ENCODE measurements at places on chromosomes 5 and 9.

GRCh38 chr5:113085880-113086409 is 109.3 kb downstream of the DCP2 start:
- no peak for DNase-seq

- no peak for DNase-seq
These were observed 16.7 kb upstream of the TAF11L2 start for GRCh38 chr5:17481378-17481777.

GRCh38 chr5:112885001-112885400 is 23.9 kb downstream of the SRP19 start:
- no peak for DNase-seq

GRCh38 chr9:111659691-111660090 is 1.7 kb upstream of the GNG10 start:
- no peak for DNase-seq

DNA sequence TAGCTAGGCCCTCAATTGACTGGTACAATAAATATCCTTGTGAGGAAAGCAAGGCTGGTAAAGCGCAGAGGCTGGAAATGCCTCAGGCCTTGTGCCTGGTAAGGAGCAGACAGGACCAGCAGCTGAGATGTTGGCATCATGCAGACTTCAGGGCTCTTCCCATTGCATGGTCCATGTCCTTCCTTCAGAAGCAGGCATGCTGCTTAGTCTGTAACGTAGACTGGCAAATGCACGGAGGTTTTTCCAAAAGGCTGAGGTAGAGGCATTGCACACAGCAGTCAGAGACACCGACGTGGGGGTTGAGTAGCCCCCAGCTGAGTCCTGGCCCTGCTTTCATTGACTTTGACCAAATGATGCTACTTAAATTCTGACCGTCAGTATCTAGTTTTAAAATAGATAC is 87.1 kb downstream of the ADRB2 start:
- DNase-seq = no peak

DNA sequence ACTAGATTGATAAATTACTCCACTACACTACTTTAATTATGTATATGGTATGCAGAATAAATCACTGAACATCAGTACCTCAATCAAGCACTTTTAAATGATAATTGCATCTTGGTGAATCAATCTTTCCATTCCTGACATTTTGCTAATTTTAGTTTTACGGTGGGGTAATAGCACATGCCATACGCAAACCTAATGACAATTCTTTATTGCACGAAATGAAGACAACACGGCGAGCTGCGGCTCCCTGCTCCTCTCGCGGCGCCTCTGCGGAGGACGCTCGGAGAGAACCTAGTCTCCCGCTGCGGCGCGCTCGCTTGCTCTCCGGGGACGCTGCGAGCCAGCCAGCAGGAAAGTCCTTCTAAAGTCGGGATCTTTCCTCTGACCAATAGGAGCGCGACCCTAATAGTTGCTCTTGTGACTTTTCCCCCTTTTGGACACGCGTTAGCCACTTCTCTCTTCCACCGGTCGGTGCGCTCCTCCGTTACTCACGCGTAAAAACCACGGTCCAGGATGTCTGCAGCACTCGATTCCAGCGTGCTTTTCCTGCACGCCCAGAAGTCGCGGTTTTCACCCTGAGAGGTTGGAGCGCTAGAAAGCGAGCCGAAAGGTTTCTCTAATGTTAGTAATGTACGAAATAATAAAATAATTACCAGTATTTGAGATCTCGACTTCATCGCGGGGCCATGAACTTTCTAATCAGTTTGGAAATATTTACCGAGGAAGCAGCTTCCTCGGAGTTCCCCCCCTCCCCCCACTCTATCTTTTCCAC is 1.0 kb upstream of the MEF2C start:
- DNase-seq = no peak

- DNase-seq = no peak
These were observed 106.3 kb upstream of the SSBP2 start for GRCh38 chr5:81856948-81857928.

DNA sequence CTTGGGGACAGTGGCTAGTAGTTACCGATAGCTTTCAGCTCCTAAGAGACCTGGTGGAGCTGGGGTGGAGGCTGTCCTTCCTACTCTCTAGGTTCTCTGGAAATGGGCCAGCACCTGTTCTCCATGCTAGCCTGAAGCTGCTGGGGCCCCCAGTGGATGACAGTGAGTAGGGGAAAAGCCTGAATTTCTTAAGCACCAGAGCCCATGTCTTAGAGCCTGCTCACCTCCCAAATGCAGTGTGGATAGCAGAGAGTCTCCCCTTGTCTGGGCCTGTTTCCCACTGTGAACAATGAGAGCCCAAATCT is 105.8 kb downstream of the DAB2IP start:
- DNase-seq = no peak

DNA sequence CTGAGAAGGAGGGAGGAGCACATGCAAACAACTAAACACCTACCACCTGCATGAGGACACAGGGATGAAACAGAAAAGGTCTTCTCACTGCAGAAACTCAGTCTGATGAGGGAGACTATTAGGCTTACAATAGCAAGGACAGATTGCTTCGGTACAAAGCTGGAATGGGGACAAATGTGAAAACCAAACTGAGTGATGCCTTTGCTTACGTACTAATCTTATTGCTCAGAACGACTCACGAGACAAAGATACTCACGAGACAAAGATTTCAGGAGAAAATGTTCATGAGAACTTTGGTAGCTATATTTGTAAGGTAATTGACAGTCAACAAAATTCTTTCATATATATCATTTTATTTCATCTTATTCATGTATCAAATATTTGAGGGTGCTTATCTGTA is 71.9 kb upstream of the TAF1L start:
- no peak for DNase-seq

Measured in vagina (tissue), 2 donors.